ENCODE measurements at places on chromosomes 6 and 20. TPM values are rescaled to one million over a fixed set of nuclear protein-coding genes. Genes with fewer than 3 reads are reported as not detected.

Gene FAM83C
- total RNA-seq: not detected

Gene SLC12A5
- 20.9 TPM for total RNA-seq

Gene PTGIS
- not detected for total RNA-seq

Gene C20orf204
- 2.5 TPM for total RNA-seq

Gene REV3L
- total RNA-seq: 25.3 TPM

Gene OLIG3
- total RNA-seq: not detected

Measured in A673 (cell line).